Breast epithelium (tissue), 4 donors: ENCODE measurements at places on chromosomes 3 and 15. TPM values are rescaled to one million over a fixed set of nuclear protein-coding genes. Genes with fewer than 3 reads are reported as not detected.

DNA sequence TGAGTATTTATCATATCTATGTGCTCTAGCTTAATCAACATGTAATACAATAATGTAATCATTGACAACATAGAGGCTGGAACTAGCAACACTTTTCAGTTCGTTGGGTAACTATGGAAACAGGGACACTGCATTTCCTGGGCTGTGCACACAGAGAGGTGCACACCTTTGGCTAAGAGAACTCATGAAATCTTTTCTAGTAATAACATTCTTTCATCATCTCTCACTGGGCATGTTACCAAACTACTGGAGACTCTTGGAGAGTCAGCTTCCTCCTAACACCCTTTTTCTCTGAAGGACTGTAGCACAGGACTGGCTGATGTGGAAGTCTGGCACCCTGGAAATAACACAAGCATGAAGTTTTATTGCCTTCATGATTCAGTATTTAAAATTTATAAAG, 135.6 kb downstream of the KCNMB2 start:
- no peak overlapping the region for H3K27ac ChIP-seq
- no peak for DNase-seq
- no peaks in the 10 kb centered on the region for H3K36me3 ChIP-seq
- no peaks in the 10 kb centered on the region for H3K27me3 ChIP-seq
- H3K4me1 ChIP-seq, result no peaks in the 10 kb centered on the region
- H3K4me3 ChIP-seq, result no peak overlapping the region

GRCh38 chr15:60251300-60252070, 146.3 kb downstream of the ANXA2 start:
- no peak overlapping the region for H3K27ac ChIP-seq
- no peaks in the 10 kb centered on the region for H3K27me3 ChIP-seq
- H3K4me3 ChIP-seq, result no peak overlapping the region
- H3K4me1 ChIP-seq, result no peaks in the 10 kb centered on the region
- DNase-seq, result no peak
- no peaks in the 10 kb centered on the region for H3K36me3 ChIP-seq

DNA sequence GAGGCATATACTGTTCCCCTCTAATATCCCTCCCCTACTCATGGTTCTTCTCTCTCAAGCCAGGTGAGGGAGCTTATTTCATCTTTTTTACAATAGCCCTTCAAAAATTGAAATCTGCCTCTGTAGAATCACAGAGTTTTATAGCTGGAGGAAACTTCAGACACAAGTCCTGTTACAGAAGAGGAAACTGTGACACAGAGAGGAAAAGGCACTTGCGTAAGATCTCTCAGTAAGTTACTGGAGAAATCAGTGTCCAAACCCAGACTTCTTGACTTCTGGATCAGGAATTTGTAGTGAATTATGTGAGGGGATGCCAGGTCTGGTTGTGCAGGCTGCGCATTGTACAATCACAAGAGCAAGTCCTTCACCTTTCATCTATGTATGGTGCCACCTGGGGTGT, 4.6 kb downstream of the FGD5 start:
- DNase-seq, result no peak
- H3K27ac ChIP-seq, result peak overlapping the region; percentile 85
- H3K27me3 ChIP-seq, result no peaks in the 10 kb centered on the region
- no peaks in the 10 kb centered on the region for H3K4me1 ChIP-seq
- no peaks in the 10 kb centered on the region for H3K36me3 ChIP-seq

GRCh38 chr15:48671103-48672022, 25.9 kb upstream of the FBN1 start:
- DNase-seq, result no peak
- no peaks in the 10 kb centered on the region for H3K27me3 ChIP-seq
- peak overlapping the region; percentile 72 for H3K27ac ChIP-seq

The RFX7 gene
- 8.3 TPM for total RNA-seq

- no peak for DNase-seq
- no peak overlapping the region for H3K27ac ChIP-seq
- no peaks in the 10 kb centered on the region for H3K36me3 ChIP-seq
- no peak overlapping the region for H3K4me3 ChIP-seq
- no peaks in the 10 kb centered on the region for H3K4me1 ChIP-seq
- H3K27me3 ChIP-seq, result no peaks in the 10 kb centered on the region
These were observed 393.6 kb upstream of the GOLIM4 start for GRCh38 chr3:168489301-168489700.

DNA sequence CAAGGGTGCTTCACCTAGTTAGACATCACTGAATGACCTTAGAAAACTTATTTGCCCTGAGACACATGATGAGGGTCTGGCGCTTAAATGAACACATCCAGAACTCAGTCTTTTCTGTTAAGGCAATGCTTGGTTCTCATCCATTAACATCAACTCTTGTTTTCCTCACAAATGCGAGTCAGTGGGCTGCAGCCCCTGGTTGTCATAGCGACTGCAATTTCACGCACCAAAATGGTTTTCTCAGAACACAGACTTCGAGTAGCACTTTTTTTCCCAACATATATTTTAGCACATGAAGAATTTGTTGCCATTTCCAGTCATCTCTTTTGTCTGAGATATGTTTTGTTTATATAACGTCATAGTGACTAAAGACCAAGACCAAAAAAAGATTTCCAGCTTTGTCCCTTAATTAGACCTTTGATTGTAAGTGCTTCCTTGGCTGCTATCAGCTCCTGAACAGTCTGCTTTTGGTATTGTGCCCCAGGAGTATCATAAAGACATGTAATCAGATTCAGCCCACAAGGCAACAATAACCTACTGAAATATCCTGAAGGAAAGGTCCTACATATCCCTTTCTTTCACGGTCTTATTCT, 68.5 kb downstream of the GPR176 start:
- no peak for DNase-seq
- H3K27ac ChIP-seq, result peak overlapping the region; percentile 20

The RTP1 gene
- not detected for total RNA-seq

The SMAD6 gene
- total RNA-seq, result 22.6 TPM

The DUT gene
- total RNA-seq, result 105 TPM

GRCh38 chr3:27356976-27357375, 12.2 kb downstream of the NEK10 start:
- H3K4me1 ChIP-seq, result no peaks in the 10 kb centered on the region
- no peaks in the 10 kb centered on the region for H3K27me3 ChIP-seq
- H3K4me3 ChIP-seq, result no peak overlapping the region
- H3K27ac ChIP-seq, result no peak overlapping the region
- DNase-seq, result no peak

DNA sequence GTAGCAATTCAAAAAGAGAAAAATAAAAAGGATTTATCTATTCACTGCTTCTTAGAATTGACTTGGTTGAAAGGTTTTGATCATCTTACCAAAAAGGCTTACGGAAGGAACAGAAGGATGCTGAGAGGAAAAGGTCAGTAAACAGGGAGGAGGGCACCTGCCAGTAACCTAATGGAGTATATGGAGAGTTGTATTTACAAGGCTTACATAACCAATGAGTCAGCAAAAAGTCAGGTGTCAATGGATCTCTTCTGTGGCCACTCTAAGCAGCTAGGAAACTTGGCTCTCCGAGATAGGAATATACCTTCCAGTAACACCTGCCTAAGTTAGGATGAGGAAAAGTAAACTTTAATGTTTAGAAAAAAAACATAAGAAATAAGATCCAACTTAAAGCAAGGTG, 80.5 kb upstream of the PLXND1 start:
- H3K36me3 ChIP-seq, result no peaks in the 10 kb centered on the region
- H3K4me1 ChIP-seq, result no peaks in the 10 kb centered on the region
- no peak overlapping the region for H3K4me3 ChIP-seq

The CMTM7 gene
- 58.0 TPM for total RNA-seq

The KLHDC8B gene
- total RNA-seq, result 106 TPM

DNA sequence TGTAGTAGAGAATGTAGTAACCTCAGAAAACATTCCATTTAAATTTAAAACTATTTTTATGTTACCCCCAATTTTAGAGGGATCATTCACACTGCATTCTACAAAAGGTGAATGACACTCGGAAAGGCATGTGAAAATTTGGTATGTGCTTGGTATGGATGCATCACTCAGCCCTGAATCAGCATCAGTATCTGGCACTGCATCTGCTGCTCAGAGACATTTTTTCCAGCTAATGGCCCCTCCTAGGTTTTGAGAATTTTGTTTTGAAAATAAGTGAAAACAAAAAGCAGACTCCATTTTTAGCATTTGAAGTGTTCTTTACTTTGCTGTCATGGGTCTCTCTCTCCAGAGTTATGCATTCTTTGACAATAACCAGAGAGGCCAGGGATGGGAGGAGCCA, 15.6 kb upstream of the WWTR1 start:
- H3K4me3 ChIP-seq, result no peak overlapping the region
- no peaks in the 10 kb centered on the region for H3K4me1 ChIP-seq
- H3K27ac ChIP-seq, result no peak overlapping the region
- H3K27me3 ChIP-seq, result no peaks in the 10 kb centered on the region
- no peaks in the 10 kb centered on the region for H3K36me3 ChIP-seq
- DNase-seq, result no peak

DNA sequence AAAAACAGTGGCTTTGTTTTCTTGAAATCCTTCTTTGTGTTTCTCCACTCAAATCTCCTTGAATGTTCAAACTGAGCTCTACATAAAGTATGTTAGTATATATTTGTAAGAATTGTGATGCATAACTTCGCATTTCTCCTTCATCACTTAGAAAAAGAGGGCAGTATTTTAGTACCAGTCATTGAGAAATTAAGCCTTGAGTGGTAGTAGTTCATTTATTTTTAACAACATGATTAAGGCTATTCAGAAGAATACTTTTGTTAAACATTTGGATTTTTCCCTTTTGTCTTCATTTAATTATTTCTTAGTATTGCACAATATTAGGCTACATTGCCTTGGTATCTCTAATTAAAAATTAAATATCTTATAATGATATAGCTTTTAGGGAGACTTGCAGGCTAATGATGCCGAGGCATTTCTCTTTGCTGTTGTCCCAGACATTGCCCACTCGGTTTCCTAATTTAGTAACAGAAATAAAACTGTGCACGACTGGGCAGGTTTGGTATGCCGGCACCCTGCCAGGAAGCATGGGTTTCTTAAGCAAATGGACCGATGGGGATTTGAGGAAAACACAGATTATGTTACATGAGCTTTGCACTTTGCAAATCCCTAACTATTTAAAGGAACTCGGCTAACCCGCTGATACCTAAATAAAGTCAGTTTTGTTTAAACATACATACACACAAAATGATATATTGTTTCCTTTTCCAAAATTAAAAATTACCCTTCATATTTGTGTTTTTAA, 54.7 kb downstream of the LRRC28 start:
- DNase-seq, result peak; percentile 83
- H3K27me3 ChIP-seq, result no peaks in the 10 kb centered on the region
- no peaks in the 10 kb centered on the region for H3K4me1 ChIP-seq
- H3K36me3 ChIP-seq, result no peaks in the 10 kb centered on the region
- no peak overlapping the region for H3K4me3 ChIP-seq
- H3K27ac ChIP-seq, result no peak overlapping the region

DNA sequence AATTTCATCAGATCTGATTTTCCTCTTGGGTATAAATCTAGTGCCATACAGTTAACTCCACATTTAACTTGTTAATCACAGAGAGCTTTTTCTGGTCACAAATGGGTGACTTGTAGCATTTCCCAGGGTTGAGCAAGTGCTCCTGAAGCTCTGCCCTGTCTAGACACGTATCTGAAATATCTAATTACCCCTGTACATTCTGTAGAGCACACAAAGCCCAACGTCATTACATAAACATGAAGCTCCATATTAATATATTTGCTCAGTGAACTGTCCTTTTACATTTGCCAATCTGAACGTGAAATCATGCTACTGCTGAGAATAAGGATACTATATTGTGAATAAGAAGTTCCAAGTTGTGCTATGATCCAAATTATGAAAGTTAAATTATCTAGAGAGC, 49.0 kb downstream of the THBS1 start:
- no peaks in the 10 kb centered on the region for H3K27me3 ChIP-seq
- H3K27ac ChIP-seq, result peak overlapping the region; percentile 54
- no peak overlapping the region for H3K4me3 ChIP-seq
- no peaks in the 10 kb centered on the region for H3K36me3 ChIP-seq
- no peak for DNase-seq

DNA sequence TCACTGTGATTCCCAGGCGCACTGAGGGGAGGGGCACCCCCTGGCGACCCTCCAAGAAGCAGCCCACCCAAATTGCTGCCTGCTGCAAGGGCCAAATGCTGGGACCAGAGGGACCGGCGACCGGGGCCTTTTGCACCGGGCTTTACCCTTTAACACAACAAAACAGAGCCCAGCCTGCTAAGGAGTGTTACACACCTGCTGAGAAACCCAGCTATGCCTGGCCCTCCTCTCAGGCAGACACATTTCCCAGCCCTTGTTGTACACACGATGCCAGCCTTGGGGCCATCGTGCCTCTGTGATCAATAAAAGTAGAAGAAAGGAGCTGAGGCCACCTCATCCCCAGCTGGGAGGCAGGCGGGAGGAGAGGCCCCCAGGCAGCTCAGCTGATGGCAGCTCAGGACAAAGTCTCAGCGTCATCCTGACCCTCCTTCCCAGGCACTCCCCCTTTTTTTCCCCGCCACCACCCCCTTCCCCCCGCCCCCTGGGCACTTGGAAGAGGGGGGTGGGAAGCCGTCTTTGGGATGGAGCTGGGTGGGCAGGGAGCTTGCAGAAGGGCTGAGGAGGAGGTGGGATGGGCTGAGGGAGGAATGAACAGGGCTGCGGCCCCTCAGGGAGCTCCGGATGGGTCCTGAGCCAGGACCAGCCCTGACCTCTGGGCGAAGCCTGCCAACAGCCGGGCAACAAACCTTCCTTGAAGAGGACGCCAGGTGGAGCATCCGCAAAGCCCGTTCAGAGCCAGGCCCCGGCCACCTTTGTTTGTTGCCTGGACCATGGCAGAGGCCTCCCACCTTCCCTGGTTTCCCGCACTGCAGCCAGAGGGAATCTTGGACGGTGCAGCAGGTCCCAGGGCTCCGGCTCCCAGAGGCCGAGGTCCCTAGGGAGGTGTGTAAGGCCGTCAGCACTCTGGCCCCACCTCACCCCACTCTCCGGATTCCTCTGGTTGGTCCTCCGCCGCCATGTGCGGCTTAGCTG, 45.9 kb upstream of the SEC61A1 start:
- peak overlapping the region; percentile 30 for H3K4me3 ChIP-seq
- H3K36me3 ChIP-seq, result no peaks in the 10 kb centered on the region
- DNase-seq, result peak; percentile 48
- peak overlapping the region; percentile 64 for H3K27ac ChIP-seq
- no peaks in the 10 kb centered on the region for H3K27me3 ChIP-seq
- no peaks in the 10 kb centered on the region for H3K4me1 ChIP-seq

GRCh38 chr3:182710557-182711157, 82.6 kb upstream of the ATP11B start:
- no peaks in the 10 kb centered on the region for H3K4me1 ChIP-seq
- no peak overlapping the region for H3K27ac ChIP-seq
- no peaks in the 10 kb centered on the region for H3K36me3 ChIP-seq
- no peak for DNase-seq
